Activated CD4-positive, alpha-beta T cell treated with anti-CD3 and anti-CD28 coated beads, Interleukin-2, Interleukin-6, amounts not matched to agents 100 ng/mL and 50 ng/mL, durations not matched to agents 16 hours and 8 hours (primary cell): ENCODE measurements at places on chromosomes 6 and 20.

GRCh38 chr20:61822396-61822795 lies 243.3 kb downstream of the TAF4 start:
- no peak for DNase-seq

DNA sequence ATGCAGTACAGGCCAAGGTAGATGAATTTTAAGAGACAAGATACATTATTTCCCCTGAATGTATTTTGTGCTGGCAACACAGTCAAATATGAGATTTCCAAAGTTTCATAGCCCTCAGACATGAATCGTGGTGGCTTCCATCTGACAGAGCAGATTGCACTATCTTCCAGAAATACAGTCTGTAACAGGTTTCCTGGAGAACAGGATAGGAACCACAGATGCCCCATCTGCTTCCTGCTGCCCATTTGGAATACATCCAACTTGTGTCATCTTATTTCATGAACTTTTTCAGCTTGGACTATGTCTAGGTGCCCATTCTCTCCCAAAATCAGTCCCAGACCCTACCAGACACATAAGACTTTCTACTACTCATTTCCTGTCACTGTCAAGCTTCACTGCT lies 426.0 kb downstream of the KIF16B start:
- DNase-seq, result no peak

- DNase-seq, result no peak
Observed at GRCh38 chr6:147586044-147586443, 77.6 kb downstream of the SAMD5 start.

GRCh38 chr6:88982720-88983119 lies 19.3 kb upstream of the RNGTT start:
- peak; percentile 66 for DNase-seq

DNA sequence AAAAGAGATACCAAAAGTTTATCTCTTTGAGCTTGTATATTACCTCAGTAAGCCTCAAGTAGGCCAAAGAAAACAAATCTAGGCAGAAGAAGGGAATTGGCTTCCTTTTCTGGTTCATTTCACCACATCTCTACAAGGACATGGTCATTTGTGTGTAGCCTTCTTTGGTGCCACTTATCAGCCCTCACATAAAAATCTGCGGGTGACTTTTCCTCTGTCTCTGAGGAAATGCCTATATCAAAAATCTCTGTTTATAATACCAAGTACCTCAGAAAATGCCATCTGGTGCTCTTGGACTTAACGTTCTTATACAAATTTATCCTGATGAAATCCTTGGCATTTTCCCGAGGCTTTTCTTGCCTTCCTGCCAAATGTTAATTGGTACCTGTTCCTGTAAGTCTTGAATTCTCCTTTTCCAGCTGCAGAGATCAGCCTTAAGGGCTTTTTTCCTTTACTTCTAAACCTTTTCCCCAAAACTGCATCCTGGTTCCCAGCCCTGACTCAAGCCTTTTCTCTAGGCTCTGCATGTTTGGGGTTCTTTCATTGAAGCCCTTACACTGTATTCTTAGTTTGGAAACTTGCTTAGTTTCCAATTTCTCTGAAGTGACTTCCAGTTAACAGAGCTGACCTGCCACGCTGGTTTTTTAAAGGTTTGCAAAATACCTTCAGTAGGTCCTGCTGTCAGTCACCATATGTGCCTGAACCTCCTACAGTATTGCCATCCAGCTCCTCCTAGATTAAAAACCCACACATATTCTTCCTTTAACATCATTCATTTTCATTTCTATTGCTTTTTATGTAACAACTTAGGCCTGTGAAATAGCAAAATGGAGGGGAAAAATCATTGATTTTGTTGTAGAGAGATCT lies 191.2 kb upstream of the PREP start:
- DNase-seq, result no peak

GRCh38 chr6:39815356-39815755 lies 23.2 kb downstream of the DAAM2 start:
- DNase-seq, result no peak

DNA sequence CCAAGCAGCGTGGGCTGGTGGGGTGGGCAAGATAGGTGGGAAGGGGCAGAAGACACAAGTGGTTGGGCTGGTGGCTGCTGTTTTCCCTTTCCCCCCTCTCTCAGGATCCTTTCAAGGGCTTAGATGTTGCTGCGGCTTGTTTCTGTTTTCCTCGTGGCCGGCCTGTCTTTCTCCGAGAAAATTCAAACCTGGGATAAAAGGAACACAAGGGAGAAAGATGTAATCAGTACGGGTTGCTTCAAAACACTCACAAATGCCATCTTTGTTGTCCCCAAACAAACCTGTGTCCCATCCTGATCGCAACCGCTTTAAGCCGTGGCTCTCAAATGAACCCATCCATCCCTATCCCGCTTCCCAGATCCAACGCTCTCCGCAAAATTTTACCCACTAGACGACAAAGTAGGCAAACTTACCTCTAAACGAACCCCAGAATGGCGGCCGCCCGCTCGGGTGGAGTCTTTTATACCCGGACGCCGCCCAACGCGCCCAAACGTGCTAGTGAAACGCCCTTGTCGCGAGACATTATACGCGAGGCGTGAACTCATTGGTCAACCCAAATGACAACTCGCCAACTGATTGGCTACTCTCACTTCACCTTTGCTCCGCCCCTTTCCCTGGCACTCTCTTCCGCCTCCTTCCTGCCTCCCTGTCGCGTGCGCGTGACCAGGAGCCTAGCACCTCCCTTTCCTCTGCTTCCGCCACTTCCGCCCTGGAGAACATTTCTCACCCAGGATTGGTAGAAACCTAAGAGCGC lies at the start of gene PPP1R10:
Gene PPP1R10 (minus strand): TSS at position 433 of the 754 bp plus-strand sequence. CDS start 7,299 bp downstream, outside the sequence.
- peak; percentile 100 for DNase-seq

GRCh38 chr6:15429141-15430110 lies 183.6 kb downstream of the JARID2 start:
- DNase-seq, result no peak

DNA sequence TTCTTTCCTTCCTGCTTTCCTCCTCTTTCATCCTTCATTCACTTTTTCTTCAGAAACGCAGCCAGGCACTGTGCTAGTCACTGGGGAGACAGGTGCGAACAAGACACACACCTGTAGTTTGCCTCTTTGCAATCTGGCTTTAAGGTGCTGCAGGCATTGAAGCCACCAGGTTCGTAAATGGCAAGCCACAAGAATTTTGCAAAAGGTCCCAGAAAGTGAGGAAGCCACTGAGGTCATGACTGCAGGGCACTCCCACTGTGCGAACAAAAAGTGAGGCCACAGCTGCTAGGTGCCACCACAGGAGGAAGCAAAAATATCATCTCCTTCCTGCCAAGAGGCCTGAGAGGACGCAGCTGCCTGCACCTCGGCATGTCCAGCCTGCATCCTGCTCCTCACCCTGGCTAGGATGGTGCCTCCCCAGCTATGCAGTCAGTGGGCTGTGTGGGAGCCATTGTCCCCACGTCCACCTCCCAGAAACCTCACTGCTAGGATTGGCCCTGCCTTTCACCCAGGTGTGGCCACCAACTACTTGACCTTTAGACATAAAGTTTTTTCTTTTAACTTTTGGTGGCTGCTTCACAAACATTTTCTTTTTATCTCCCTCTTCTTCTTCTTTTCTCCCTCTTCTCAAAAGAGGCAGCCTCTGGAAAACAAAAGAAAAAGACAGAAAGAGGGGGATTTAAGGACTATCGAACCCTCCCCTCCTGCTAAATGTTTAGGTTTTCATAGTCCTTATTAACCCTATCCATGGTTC lies 230.8 kb downstream of the BCAS1 start:
- peak; percentile 71 for DNase-seq

DNA sequence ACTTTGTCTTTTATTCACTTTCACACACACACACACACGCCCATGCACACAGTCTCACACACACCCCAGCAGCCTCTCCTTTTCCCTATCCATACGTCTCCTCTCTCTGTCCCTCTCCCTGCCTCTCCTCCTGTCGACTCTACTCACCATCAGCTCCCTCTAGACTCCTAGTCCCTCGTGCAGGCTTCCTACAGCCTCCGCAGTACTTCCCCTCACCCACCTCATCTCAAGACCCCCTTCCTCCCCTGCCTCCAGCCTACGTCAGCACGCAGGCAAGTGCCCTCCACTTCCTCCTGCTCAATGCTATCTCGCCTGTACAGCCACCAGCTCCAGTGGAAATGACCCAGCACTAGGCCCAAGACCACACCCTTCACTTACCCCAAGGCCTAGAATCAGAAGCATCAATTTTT lies 820 bp upstream of the TREML2 start:
- no peak for DNase-seq

DNA sequence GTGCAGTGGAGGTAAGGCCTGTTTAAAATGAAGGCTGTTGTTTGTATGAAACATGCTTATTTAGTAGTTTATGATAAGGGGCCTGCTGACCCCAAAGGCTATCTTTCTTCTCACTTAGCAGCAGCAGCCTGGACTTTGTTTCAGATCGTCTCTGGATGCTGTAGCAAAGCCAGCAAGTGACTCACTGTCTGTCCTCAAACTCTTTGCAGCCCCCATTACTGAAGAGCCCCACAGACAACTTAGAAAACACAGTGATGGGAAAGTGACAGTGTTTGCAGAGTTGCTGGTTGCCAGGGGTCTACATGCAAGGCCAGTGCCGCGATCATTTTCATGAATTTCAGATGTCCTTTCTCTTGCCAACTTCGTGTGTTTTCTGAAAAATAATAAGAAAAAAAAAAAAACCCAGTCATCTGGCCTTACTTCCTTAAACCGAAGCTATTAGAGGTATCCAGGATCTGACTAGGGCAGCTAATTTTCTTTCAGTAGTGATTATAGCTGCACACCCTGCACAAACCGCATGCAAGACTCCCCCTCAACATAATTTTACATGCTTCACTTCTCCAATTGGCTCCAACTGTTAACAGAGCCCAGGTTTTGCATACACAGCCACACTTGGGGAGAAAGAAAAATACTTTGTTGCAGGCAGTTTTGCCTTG lies 11.6 kb upstream of the F13A1 start:
- DNase-seq, result no peak

DNA sequence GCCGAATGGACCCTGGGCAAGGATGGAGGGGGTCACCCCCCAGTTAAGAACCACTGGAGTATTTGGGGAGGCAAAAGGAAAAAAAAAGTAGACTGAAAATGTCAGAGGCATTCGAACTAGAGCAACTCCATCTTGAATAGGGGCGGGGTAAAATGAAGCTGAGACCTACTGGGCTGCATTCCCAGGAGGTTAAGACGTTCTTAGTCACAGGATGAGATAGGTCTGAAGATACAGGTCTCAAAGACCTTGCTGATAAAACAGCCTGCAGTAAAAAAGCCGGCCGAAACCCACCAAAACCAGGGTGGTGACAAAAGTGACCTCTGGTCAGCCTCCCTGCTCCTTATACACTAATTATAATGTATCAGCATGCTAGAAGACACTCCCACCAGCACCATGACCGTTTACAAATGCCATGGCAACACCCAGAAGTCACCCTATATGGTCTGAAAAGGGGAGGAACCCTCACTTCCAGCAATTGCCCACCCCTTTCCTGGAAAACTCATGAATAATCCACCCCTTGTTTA lies 70.4 kb upstream of the KCNG1 start:
- no peak for DNase-seq

GRCh38 chr20:51531141-51531710 lies 11.3 kb downstream of the NFATC2 start:
- peak; percentile 93 for DNase-seq

- DNase-seq, result no peak
Observed at GRCh38 chr6:154388803-154389202, 32.2 kb upstream of the IPCEF1 start.

DNA sequence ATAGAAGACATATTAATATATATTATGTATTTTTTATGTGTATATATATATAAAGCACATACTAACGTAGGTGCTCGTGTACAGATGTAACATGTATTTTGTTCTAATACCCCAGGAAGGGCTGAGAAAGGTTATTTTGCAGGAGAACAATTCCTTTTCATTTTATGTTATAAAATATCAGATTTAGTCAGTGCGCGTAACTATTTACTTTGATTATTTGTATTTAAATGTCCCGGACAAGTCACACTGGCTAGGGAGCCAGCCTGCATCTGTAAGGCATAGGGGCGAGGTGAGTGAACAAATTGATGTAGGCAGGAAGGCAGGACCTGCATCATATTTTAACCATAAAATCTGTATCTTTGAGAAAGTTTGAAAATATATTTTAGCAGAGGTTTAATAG lies 74.1 kb downstream of the BMP7 start:
- no peak for DNase-seq

DNA sequence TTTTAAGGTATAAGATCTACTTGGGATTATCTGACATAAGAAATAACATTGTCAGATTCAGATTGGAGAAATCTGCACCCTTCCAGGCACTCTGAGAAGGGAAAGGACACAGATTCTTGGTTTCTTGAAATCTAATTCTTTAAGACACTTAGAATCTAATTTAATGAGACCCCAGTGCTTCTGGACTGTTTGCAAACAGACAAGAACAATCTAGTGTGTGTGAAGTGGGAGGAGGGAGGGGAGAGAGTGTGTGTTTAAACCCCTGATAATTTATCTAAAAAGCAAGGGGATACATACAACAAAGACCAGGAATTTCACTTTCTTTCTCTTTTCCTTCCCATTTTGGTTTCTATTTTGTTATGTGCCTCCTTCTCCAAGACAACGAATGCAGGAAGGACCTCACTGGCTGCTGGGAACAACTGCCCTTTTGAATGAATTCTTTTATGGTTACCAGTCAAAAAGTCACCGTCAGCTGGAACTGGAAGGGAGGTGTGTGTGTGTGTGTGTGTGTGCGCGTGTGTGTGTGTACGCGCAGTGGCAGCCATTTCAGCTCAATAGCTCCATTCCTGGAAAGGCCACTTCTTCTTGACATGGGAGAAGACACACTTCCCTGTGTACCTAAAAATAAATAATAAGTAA lies 129.4 kb downstream of the BCAS1 start:
- no peak for DNase-seq

DNA sequence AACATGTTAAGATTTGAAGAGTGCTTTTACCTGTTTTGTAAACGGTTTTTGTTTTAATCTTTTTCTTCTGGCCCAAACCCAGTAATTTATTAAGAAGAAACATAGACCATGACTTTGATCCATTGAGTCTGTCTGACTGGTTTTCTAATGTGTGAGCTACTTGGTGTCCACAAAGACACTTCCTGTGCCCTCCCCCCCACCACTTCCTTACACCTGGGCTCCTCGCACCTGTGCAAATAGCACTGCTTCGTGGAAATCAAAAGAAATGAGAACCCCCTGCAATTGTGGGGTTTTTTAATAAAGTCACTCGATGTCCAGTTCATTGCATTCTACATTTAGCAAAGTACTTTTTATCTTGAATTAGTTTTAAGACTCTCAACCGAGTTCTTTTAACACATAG lies 65.5 kb downstream of the SMOC2 start:
- no peak for DNase-seq

GRCh38 chr6:37520926-37521325 lies 21.2 kb upstream of the CCDC167 start:
- DNase-seq, result no peak

DNA sequence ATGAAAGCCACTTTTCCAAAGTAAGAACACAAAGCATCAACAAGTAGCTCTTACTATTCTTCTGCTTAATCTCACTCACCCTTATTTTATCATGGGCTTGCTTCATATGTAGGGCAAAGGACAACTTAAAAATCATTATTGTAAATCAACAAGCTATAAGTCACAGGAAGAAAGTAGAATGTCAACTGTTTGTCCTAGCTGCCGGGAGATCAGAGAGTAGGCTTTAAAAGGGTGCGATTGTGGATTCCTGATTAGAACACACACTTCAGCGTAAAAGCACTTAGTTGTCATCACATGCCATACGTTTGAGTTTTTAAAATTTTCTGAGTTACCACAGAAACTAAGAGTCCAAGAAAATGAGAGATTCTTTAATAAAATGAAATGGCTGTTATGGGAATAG lies 44.4 kb upstream of the NHSL1 start:
- no peak for DNase-seq

GRCh38 chr6:19697744-19698290 lies 139.4 kb upstream of the ID4 start:
- peak; percentile 23 for DNase-seq
